Nephron progenitor cell (in vitro differentiated cells): ENCODE measurements at places on chromosomes 16 and 17.
A peak's percentile ranks its signal among the peaks of the same experiment; 100 is the strongest.

GRCh38 chr17:2723505-2723996, 12.0 kb upstream of the CLUH start:
- DNase-seq: no peak
- peaks cover 78% of the 10 kb centered on the region for H3K27me3 ChIP-seq
- peak overlapping the region; percentile 25 for H3K4me3 ChIP-seq

- peaks cover 1% of the 10 kb centered on the region for H3K36me3 ChIP-seq
- DNase-seq: no peak
- peak overlapping the region; percentile 82 for H3K27ac ChIP-seq
- H3K4me3 ChIP-seq: peak overlapping the region; percentile 13
- H3K4me1 ChIP-seq: peaks cover 89% of the 10 kb centered on the region
Observed at GRCh38 chr17:27494192-27495091, 38.2 kb downstream of the KSR1 start.

- H3K4me1 ChIP-seq: peaks cover 57% of the 10 kb centered on the region
- peak; percentile 20 for DNase-seq
- no peaks in the 10 kb centered on the region for H3K27me3 ChIP-seq
Observed at GRCh38 chr17:55734128-55734781, 11.6 kb upstream of the TMEM100 start.

- no peaks in the 10 kb centered on the region for H3K36me3 ChIP-seq
- no peak overlapping the region for H3K4me3 ChIP-seq
- H3K27ac ChIP-seq: no peak overlapping the region
- peaks cover 32% of the 10 kb centered on the region for H3K27me3 ChIP-seq
- no peak for DNase-seq
Observed at GRCh38 chr17:83198366-83199341, 119.2 kb downstream of the METRNL start.

DNA sequence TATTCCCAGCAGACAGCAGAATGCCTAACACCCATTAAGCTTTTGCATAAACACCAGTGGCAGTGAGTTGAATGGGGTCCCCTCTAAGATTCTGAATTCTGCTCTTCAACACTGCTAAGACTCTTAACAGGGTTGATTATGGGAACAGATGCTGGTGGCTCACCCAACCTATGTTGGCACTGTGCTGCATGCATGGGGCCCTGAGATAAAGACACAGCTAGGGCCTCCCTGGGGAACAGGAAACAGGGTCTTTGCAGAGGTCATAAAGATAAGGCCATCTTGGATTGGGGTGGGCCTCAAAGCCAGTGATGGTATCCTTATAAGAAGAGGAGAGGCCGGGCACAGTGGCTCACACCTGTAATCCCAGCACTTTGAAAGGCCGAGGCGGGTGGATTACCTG, 190.8 kb downstream of the SLC39A11 start:
- H3K27me3 ChIP-seq: peaks cover 7% of the 10 kb centered on the region
- H3K4me3 ChIP-seq: no peak overlapping the region
- peak overlapping the region; percentile 21 for H3K27ac ChIP-seq
- peaks cover 5% of the 10 kb centered on the region for H3K36me3 ChIP-seq
- peaks cover 44% of the 10 kb centered on the region for H3K4me1 ChIP-seq

DNA sequence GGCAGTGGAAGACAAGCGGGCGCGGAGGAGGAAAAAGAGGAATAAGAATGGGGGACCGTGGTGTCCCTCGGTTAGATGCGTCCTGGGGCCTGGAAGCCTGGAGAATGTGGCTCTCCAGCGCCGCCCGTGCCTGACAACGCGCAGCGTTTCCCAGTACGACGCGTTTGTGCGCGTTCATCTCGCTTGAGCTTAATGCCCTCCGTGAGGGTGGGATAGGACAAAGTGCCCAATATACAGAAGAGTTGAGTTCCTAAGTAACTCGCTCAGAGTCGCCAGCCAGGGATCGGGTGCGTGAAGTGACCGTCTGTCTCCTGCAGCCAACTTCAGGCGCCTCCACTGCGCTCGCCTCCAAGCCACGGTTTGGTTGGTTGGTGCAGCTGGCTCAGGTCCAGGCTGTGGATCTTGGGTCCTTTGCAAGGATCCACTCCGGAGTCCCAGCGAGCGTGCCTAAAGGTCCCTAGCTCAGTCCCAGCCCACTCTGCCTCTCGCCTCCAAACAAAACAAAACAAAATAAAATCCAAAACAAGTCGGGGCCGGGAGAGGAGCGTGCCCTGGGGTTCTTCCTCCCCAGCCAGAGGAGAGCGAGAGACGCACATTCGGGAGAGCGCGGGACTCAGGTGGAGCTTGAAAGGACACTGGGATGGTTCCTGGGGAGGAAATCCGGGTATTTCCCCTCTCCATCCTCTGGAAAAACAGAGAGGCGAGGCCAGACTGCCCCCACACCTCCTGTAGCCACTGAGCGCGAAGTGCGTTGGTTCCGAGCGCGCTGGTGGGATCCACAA, 974 bp downstream of the GALR2 start:
- peaks cover 75% of the 10 kb centered on the region for H3K27me3 ChIP-seq
- DNase-seq: peak; percentile 54
- peak overlapping the region; percentile 79 for H3K4me3 ChIP-seq
- no peak overlapping the region for H3K27ac ChIP-seq

- peaks cover 3% of the 10 kb centered on the region for H3K27me3 ChIP-seq
- DNase-seq: no peak
- H3K27ac ChIP-seq: no peak overlapping the region
- H3K36me3 ChIP-seq: peaks cover 73% of the 10 kb centered on the region
- no peak overlapping the region for H3K4me3 ChIP-seq
- H3K4me1 ChIP-seq: peaks cover 22% of the 10 kb centered on the region
Observed at GRCh38 chr17:42706732-42707131, 24.4 kb downstream of the CNTNAP1 start.

- no peaks in the 10 kb centered on the region for H3K4me1 ChIP-seq
- H3K27ac ChIP-seq: no peak overlapping the region
- H3K4me3 ChIP-seq: no peak overlapping the region
- DNase-seq: no peak
Observed at GRCh38 chr17:27266228-27266627, 27.7 kb upstream of the WSB1 start.

GRCh38 chr16:50528820-50529219, 19.4 kb upstream of the NKD1 start:
- DNase-seq: no peak
- H3K4me1 ChIP-seq: peaks cover 11% of the 10 kb centered on the region
- peaks cover 20% of the 10 kb centered on the region for H3K36me3 ChIP-seq
- peaks cover 2% of the 10 kb centered on the region for H3K27me3 ChIP-seq
- no peak overlapping the region for H3K4me3 ChIP-seq

DNA sequence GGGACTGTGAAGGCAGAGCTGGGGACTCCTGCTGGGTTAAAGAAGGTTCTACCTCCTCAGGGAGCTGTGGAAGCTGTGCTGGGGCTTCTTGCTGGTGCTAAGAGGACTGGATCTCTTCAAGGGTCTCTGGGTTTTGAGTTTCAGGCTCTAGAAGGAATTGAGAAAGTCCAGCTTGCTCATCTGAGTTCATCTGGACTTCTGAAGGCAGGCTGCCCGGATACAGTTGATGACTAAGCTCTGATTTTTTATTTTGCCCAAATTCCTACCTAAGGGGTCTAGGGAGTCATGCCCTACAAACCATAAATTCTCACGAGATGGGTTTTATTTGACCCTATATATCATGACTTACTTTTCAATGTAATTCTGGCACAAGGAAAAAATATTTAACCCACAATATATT, 46.8 kb upstream of the TMEM97 start:
- peaks cover 2% of the 10 kb centered on the region for H3K36me3 ChIP-seq
- no peak overlapping the region for H3K4me3 ChIP-seq
- peaks cover 17% of the 10 kb centered on the region for H3K27me3 ChIP-seq
- no peak for DNase-seq
- H3K4me1 ChIP-seq: peaks cover 9% of the 10 kb centered on the region
- H3K27ac ChIP-seq: no peak overlapping the region

GRCh38 chr17:37483311-37484039, 6.2 kb upstream of the DUSP14 start:
- peaks cover 24% of the 10 kb centered on the region for H3K27me3 ChIP-seq
- H3K36me3 ChIP-seq: peaks cover 18% of the 10 kb centered on the region
- H3K4me1 ChIP-seq: peaks cover 27% of the 10 kb centered on the region
- DNase-seq: no peak

GRCh38 chr16:1108299-1109252, 12.5 kb upstream of the C1QTNF8 start:
- no peaks in the 10 kb centered on the region for H3K36me3 ChIP-seq
- peaks cover 22% of the 10 kb centered on the region for H3K27me3 ChIP-seq
- H3K4me3 ChIP-seq: no peak overlapping the region
- H3K27ac ChIP-seq: no peak overlapping the region
- peaks cover 41% of the 10 kb centered on the region for H3K4me1 ChIP-seq
